Suppressor macrophage treated with lipopolysaccharide for 4 hours (primary cell): ENCODE measurements at places on chromosomes 16 and 17.
A peak's percentile ranks its signal among the peaks of the same experiment; 100 is the strongest.

- peak; percentile 13 for DNase-seq
Observed at GRCh38 chr17:6496640-6497441, 52.6 kb downstream of the PIMREG start.

DNA sequence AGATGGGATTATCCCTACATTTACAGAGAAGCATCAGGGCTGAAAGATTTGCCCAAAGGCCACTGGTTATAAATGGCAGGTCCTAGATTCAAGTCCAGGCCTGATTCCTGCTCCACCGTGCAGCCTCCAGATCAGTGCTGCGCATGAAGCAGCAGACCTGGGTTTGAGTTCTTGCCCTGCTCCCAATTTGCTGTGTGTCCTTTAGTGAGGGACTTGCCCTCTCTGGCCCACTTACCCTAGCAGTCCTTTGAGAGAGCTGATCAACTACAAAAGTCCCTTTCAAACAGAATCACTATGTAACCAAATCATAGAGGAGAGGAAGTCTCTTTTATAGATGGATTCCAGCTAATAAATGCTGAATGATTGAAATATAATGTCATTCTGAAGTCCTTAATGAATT lies 200.4 kb downstream of the RAB11FIP4 start:
- DNase-seq: no peak

GRCh38 chr17:30808785-30809286 lies 15.7 kb downstream of the CRLF3 start:
- peak; percentile 77 for DNase-seq

DNA sequence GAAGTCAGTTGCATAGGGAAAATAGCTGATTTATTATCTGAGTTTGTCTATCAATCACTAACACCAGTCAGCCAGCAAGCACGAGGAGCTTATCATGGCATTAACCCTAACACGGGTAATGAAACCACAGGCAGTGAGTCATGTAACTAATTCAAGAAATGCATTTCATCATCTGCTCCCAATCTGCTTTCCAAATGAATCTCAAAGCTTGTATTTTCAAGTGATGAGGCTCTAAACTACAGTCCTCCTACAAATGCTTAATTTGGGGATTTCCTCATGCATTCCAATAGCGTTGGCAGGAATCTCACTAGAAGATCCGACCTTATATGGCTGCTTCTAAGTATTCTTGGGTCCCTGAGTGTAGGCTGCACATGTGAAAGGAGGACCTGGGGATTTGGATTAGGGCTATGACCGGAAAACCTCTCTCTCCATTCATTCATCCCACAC lies 118.4 kb upstream of the HSBP1 start:
- DNase-seq: peak; percentile 86

DNA sequence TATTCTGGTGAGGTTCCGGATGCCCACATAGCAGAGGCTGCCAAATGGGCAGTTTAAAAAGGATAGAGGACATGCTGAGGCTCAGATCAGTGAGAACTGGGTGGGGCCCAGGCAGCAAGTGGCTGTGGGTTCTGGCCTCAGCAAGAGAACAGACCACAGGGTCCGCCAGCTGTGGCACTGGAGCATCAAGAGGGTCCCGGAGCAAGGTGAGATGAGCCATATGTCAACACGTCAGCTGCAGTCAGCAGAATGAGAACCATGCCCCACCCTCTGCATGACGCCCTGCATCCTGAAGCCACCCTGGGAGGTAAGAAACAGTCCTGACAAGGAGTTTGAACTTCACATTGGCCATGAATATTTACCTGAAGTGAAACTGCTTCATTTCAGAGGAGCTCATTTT lies 20.1 kb upstream of the CCL5 start:
- no peak for DNase-seq

DNA sequence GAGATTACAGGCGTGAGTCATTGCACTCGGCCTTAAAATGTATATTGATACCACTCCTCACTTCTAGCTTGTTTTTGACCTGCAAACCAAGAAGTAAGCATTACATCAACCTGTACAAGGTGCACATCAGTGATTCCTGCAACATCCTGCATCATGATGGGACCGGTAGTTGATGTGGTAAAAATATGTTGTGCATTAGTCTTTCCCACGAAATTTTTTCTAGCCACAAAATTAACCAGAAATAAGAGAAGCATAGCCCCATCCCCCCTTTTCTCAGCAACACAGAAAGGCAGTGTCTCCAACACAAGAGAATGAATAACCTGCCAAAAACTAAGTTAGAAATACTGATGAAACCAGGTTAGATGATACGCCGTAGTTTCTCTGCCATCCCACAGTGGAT lies 21.1 kb upstream of the NSMCE1 start:
- no peak for DNase-seq

- no peak for DNase-seq
Observed at GRCh38 chr17:50100921-50101345, 5.8 kb downstream of the PDK2 start.

DNA sequence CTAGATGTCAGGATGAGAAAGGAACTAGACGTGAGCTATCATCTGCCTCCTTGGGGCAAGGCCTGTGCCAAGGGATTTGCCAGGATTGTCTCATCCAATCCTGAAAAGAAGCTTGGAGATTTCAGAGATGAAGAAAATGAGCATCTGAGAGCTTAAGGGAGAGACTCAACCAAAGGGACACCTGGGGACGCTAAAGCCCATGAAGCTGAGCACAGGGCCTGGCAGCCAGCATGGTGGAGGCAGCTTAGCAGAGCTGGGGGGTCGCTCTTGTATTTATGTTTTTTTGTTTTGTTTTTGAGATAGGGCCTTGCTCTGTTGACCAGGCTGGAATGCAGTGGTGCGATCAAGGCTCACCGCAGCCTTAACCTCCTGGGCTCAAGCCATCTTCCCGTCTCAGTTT lies 18.4 kb upstream of the GLIS2 start:
- no peak for DNase-seq

DNA sequence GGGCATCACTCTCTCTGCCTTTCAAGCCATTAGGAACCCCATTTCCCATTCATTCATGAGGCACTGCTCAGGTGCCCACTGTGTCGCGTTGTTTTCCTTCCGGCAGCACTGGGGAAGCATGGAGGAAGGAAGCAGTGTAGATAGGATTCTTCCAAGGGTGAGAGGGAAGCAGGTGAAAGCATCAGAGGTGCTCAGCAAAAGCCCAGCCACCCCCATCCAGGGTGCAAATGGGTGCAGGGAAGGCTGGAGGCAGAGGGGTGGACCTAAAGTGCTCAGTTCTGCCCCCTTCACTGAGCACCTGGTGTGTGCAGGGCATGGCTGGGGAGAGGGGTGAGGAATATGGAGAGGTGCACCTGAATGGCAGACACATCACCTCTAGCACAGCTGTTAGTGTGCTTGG lies 3.4 kb upstream of the NXPH3 start:
- no peak for DNase-seq

- no peak for DNase-seq
Observed at GRCh38 chr16:4378999-4379690, 7.5 kb downstream of the VASN start.

GRCh38 chr16:57500578-57501111 lies 14.4 kb upstream of the DOK4 start:
- DNase-seq: no peak

DNA sequence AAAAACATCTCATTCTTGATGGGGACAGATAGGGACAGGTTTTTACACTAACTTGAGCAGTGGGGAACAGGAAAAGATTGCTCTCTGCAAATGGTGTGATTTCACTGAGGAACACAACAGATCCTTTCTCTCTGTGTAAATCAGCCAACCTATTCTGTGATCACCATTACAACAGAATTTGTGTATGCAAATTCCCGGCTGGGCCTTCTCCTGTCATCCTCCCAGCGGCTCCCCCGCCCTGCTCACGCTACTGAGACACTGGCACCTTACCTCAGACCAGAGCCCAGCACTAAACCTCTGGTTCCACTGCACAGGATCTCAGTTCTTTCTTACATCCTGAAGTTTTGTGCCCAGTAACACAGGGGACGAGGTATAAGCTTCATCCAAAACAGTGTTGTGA lies 97.0 kb upstream of the FA2H start:
- DNase-seq: no peak

GRCh38 chr17:6473128-6473767 lies 29.0 kb downstream of the PIMREG start:
- DNase-seq: peak; percentile 83

- DNase-seq: no peak
Observed at GRCh38 chr17:56451629-56452028, 141.9 kb upstream of the NOG start.

GRCh38 chr17:18381953-18382245 lies 4.3 kb downstream of the EVPLL start:
- DNase-seq: no peak

GRCh38 chr16:48405907-48406306 lies 20.7 kb upstream of the SIAH1 start:
- DNase-seq: no peak

- no peak for DNase-seq
Observed at GRCh38 chr17:44061446-44061845, 5.0 kb downstream of the LSM12 start.

GRCh38 chr17:59607817-59608403 lies 11.8 kb upstream of the CLTC start:
- DNase-seq: no peak

- peak; percentile 56 for DNase-seq
Observed at GRCh38 chr16:88783391-88784073, 1.5 kb downstream of the PIEZO1 start.

DNA sequence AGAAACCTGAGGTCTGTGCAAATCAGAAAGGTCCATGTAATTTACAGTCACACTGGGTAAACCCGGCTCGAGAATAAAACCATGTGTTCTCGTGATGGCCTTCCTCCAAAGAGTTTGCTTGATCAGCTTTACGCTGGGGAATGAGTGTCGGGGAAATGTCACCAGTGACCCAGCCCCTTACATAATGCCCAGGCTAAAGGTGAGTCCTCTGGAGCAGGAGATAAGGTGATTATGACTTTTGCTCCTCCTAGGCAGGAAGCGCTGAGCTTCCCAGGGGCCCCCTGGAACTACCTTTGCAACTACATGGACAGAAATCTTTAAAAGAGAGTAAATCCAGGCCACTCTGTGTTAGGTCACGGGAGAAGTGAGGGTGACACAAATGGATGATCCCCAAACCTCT lies 15.7 kb downstream of the SLC6A4 start:
- DNase-seq: no peak

- DNase-seq: no peak
Observed at GRCh38 chr17:15269780-15270089, 4.6 kb upstream of the PMP22 start.

- no peak for DNase-seq
Observed at GRCh38 chr16:58212824-58213655, 15.1 kb upstream of the CSNK2A2 start.

DNA sequence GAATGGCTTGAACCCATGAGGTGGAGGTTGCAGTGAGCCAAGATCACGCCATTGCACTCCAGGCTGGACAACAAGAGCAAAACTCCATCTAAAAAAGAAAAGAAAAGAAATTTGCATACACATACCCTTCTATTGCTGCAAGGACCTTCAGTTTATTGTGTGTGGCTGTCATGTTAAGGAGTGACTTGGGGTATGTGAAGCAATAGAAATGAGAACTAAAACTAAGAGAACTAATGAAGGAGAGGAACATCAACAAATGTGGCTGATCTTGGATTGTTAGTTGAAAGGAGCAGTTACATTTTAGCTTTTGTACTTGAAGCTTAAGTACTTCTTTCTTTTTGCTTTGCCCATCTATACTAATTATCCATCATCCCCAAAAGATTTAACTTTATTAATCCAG lies 12.7 kb upstream of the NSRP1 start:
- peak; percentile 47 for DNase-seq

- no peak for DNase-seq
Observed at GRCh38 chr17:17096438-17097178, 54.4 kb downstream of the MPRIP start.

- DNase-seq: no peak
Observed at GRCh38 chr16:69448470-69449193, 24.2 kb downstream of the CYB5B start.

GRCh38 chr16:11194913-11195312 lies 61.1 kb downstream of the SOCS1 start:
- no peak for DNase-seq

GRCh38 chr16:10558746-10559641 lies 21.4 kb downstream of the EMP2 start:
- DNase-seq: no peak

- DNase-seq: peak; percentile 62
Observed at GRCh38 chr17:8488901-8489300, 53.2 kb downstream of the NDEL1 start.

DNA sequence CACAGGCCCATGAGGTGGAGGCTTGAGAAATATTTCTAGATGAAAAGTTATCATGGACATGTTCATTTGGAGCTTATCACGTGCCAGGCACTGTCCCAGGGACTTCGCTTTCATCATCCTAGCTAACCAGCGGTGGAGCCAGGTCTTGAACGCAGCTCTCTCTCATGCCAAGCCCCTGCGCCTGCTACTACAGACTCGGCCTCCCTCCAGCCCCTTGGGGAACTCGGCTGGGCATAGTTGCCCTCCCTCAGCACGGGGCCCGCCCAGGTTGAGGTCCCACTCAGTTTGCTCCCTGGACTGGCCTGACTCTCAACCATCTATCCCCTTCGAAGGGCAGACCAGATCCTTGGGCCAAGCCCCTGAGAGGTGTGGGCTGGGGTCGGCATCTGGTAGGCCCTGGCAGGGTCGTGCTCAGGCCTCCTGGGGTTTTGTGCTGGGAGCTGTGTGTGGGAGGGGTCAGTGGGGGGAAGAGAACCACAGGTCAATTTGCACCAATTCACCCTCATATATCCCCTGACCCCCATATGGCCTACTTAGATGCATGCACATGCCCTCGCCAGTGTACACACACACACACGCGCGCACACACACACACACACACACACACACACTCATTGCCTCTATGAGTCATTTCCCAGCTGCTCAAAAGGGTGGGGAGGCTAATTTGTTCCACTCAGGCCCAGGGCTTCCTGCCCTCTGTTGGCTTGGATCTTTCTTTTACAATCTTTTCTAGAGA lies 12.1 kb upstream of the SCN4A start:
- peak; percentile 80 for DNase-seq

- DNase-seq: peak; percentile 37
Observed at GRCh38 chr16:87570938-87571867, 31.1 kb upstream of the JPH3 start.

GRCh38 chr17:68821860-68822696 lies 133.1 kb downstream of the ABCA8 start:
- no peak for DNase-seq

DNA sequence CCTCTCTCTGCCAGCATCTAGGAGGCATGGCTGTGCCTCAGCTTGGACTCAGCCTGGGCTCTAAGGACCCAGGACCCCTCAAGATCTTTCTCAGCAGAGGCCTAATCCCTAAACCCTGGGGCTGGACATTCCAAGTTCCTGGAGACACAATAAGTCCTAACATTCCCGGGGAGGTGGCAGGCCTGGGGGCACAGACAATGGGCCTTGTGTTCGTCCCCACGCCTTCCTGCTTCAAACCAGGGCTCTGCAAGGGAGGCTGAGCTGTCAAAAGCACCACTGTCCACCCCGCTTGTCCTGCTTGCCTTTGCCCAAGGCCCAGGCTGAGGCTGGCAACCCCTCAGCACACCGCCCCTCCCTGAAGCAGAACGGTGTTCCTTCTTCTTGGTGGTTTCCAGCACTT lies 13.7 kb downstream of the SDK2 start:
- DNase-seq: no peak
